ENCODE measurements at places on chromosomes 16 and 17.

DNA sequence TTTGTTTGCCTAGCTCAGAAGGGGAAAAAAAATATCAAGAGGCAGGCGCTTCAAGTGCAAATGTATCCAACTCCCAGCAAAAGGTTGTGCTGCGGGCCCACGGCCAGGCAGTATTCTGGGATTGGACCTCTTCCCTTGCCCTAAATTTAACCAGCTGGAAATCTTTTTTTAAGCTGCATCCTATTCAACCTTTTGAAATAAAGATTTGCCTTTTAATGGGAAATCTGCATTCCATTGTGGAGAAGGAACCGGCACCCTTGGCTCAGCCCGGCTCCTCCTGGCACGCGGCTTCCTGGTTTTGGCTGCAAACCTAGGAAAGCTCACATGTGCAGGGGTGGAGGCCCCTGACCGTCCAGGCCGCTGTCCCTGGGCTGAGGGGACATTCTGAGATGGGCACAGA lies 38.8 kb upstream of the ENPP7 start:
- DNase-seq, result no peak

GRCh38 chr16:28543072-28543471 lies 4.3 kb upstream of the NUPR1 start:
- no peak for DNase-seq

DNA sequence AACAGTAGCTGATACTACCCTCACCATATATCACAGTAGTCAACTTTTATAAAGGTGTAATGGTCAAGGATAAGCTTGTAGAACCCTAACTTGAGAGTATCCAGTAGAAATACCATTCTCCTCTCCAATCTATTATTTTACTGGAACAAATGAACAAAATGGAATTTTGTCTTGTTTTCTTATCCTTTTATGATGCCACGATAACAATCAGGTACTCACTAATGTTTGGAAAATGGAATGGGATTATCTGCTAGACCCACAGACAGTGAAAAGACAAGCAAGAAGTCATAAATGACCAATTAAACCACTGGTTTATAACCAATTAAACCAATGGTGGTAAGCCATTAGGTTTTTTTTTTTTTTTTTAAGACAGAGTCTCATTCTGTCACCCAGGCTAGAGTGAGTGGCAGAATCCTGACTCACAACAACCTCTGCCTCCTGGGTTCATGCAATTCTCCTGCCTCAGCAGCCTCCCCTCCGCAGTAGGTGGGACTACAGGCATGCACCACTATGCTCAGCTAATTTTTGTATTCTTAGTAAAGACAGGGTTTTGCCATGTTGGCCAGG lies 10.4 kb downstream of the GPATCH8 start:
- no peak for DNase-seq

GRCh38 chr17:45413498-45413923 lies 19.2 kb downstream of the ARHGAP27 start:
- no peak for DNase-seq

DNA sequence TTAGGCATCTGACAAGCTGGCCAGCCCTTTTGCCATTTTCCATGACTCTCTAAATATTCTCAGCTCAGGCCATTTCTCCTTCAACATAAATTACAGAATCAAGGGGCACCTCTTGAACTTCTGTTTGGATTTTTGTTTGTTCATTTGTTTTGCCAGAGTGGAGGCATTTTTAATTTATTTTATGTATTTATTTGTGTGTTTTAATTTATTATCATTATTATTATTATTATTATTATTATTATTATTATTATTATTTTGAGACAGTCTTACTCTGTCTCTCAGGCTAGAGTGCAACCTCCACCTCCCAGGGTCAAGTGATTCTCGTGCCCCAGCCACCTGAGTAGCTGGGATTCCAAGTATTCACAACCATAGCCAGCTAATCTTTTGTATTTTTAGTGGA lies 1578.0 kb downstream of the CDH8 start:
- no peak for DNase-seq

DNA sequence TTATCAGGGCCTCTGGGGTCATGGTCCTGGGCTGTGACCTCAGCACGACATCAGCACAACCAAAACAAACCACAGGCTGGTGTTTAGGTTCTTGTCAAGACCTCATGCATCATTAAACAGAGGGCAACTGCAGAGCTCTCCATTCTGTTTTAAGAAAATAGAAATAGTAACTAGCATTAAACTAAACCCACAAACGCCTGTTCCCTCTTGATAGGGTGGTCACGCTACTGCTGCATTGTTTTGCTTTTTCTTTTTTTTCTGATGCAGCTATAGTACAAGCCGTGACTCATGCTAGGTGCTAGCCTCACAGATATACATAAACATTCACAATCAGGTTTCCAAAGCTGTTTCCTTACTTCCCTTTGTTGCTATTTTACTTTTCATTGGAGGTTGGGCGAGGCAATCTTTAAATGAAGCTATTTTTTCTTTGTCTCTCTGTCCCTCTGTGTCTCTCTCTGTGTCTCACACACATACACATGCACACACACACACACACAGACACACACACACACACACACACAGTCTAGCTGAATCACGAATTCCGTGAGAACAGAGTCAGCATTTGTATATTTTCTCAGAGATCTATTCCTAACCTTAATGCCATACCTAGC lies 310.3 kb downstream of the CDH13 start:
- DNase-seq, result no peak

DNA sequence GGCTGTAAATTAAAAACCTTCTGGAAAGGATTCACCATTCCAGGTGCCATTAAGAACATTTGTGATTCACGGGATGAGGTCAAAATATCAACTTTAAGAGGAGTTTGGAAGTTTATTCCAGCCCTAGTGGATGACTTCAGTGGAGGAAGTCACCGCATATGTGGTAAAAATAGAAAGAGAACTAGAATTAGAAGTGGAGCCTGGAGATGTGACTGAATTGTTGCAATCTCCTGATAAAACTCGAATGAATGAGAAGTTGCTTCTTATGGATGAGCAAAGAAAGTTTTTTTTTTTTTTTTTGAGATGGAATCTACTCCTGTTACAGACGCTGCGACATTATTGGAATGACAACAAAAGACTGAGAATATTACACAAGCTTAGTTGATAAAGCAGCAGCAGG lies 26.7 kb downstream of the CCL4 start:
- no peak for DNase-seq

GRCh38 chr17:17050346-17051345 lies 8.4 kb downstream of the MPRIP start:
- no peak for DNase-seq

GRCh38 chr17:77323413-77324171 lies 182.8 kb downstream of the SEC14L1 start:
- DNase-seq, result no peak

DNA sequence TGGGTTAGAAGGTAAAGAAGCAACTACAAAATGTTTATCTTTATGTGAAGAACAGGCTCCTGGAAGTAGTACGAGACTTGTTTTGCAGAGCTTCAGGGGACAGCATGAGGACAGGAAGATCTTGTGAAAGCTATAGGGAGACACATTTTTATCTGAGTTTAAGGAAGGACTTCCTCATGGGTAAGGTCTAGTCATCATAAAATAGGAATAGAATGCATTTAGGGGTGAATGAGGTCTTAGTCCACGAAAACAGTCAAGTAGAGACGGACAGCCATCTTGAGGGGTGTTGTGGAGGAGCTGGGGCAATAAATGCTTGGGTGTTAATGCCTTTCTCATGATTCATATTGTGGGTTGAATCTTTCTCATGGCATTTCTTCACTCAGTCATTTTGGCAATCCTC lies 24.3 kb downstream of the KCNJ16 start:
- no peak for DNase-seq

- no peak for DNase-seq
Observed at GRCh38 chr17:74478420-74479100, 12.1 kb downstream of the CD300A start.

GRCh38 chr17:43860927-43861622 lies 14.1 kb downstream of the CD300LG start:
- no peak for DNase-seq

DNA sequence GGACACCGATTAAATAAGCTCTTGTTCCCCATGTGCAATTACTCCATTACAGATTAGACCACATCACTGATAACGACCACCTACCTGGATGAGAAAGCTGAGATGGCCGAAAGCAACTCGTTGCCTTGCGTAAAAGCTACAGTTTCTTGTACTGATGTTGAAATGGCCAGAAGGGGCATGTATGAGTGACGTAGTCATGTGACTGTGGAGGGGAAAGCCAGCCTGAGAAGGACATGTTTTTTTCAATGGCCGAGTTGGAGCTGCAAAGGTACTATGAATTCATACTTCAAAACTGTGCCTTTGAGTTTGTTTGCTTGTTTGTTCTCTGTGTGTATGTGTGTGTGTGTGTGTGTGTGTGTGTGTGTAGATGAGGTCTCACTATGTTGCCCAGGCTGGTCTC lies 17.0 kb upstream of the HYDIN start:
- DNase-seq, result no peak

DNA sequence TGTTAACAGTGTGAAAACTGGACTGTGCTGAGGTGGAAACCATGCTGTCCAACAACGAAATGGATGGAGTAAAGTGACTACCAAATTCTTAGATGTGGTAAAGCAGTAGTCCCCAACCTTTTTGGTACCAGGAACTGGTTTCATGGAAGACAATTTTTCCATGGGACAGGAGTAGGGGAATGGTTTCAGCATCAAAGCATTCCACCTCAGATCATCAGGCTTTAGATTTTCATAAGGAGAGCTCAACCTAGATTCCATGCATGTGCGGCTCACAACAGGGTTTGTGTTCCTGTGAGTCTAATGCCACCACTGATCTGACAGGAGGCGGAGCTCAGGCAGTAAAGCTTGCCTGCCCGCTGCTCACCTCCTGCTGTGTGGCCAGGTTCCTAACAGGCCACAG lies 11.5 kb downstream of the SLX4 start:
- no peak for DNase-seq

- DNase-seq, result no peak
Observed at GRCh38 chr17:49338883-49339282, 23.2 kb downstream of the ZNF652 start.

GRCh38 chr17:40535924-40536294 lies 29.4 kb downstream of the CCR7 start:
- DNase-seq, result no peak

DNA sequence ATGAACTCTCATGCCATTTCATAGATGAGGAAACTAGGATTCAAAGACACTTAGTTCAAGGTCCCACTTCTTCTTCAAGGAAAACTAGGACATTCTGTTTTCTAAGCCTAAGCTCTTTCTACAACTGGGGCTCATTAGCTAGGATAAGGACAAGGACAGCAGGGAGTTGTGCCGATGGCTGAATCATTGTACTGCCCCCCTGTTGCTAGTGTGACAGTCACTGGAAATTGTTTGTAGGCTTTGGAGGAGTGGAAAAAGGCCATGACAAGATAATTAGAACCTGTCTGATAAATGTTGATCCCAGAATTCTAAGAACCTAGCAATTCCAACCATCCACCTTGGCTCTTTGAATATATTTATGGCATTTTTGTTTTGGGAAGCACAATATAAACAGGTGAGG lies 445.7 kb downstream of the CDH8 start:
- no peak for DNase-seq

DNA sequence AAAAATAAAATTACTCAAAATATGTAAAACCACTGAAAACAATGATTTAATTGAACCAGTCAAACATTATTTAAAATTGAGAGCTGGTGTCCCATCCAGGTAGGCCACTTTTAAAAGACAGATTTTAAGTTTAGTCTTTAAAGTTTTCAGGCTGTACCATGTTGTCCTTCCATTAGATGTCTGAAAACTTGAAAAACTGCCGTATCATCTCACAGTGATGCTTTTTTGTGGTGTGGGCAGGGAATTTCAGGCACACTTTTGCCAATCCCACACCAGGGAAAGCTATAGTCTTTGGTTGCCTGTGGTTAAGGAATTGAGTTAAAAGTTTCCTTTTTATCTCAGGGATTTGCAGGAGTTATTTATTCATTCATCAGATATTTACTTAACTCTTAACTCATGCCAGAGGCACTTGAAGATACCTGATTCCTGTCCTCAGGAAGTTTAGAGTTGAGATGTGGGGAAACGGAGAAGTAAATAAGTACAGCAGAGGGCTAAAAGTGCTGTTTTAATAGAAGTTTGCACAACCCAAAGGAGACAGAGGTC lies 3.2 kb downstream of the SNTB2 start:
- DNase-seq, result no peak

GRCh38 chr17:63489291-63489690 lies 12.4 kb downstream of the ACE start:
- no peak for DNase-seq

GRCh38 chr16:16150117-16150877 lies 73.0 kb downstream of the ABCC6 start:
- DNase-seq, result no peak

GRCh38 chr17:55314784-55315491 lies 50.2 kb downstream of the HLF start:
- DNase-seq, result no peak

DNA sequence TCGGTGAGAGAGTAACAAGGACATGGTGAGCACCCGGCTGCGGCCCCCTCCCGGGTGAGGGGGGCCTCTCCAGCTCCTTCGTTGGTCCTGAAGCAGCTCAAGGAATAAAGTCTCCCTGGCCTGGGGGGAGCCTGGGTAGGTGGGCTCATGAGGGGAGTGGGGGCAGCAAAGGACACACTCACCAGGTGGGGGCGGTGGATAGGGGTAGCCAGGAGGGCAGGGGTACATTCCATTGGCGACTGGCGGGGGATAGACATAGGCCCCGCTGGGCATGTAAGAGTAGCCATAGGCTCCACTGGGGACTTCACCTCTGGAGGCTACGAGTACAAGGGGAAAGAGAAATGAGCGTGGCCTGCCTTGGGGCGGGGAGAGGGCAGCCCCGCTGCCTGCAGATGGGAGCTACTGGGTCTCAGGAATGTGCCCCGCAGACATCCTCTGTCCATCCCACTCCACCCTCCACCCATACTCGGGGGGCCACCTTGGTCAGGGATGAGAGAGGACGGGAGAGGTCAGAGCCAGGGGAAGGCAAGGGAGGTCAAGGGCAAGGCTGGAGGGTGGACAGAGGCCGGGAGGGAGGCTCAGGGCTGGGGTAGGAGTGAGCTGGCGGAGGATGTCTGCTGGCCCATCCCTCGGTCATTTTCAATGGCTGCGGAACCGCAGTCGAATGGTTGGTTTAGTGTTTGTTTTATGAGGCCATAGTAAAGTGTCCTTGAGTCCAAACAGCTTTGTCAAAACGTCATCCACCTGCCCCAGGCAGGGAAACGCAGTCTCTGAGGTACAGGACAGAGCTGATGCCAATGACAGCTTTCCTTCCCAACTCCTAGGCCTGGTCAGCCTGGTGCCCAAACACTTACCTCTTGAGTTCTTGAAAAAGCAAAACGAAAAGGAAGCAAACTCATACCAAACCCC lies 3.7 kb upstream of the UNC13D start:
- no peak for DNase-seq

- DNase-seq, result no peak
Observed at GRCh38 chr16:8645831-8646230, 24.3 kb downstream of the METTL22 start.

DNA sequence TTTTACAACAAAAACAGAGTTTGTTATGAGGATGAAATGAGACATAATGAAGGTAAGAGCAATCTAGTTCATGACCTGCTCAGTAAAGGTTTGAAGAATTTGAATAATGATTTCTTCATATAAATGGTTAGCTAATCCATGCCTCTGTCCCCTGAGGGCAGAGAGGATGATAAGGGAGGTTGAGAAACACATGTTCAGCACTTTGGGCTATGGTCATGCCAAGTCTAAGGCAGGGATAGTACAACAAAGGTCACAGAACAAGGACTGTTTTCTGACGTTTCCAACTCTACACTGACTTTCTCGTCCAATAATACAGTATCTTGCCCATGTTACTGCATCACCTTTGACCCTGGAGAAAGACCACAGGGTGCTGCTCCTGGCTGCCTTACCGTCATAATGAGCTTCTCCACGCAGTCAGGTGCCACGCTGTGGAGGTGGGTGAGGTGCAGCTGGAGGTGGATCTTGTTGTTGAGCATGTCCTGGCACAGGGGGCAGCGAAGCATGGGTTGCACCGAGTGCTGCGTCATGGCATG lies 236.7 kb downstream of the ZFHX3 start:
- no peak for DNase-seq

Measured in NCI-H345 (cell line).